Skeletal muscle cell (primary cell): ENCODE measurements at places on chromosomes 1 and 21.
A peak's percentile ranks its signal among the peaks of the same experiment; 100 is the strongest.

DNA sequence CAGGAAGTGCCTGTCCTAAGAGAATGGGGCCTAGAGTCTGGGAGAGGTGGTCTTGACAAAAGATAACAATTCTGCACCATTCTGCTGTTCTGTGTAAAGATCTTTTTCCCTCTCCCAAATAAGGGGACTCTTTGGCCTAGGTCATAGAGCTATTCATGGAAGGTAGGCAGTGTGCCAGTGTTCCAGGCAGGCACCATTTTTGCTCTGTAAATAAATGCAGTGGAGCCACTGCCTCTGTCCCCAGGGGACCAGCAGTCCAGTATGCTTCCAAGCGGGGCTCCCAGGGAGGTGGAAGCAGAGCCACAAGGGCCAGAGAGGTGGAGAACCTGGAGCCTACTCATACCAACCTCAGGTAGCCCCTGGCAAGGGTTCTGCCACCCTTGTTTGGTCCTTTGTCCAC is 25.9 kb downstream of the KCNA2 start:
- no peak for DNase-seq

GRCh38 chr1:154465621-154466195 is 36.3 kb upstream of the TDRD10 start:
- DNase-seq, result no peak

DNA sequence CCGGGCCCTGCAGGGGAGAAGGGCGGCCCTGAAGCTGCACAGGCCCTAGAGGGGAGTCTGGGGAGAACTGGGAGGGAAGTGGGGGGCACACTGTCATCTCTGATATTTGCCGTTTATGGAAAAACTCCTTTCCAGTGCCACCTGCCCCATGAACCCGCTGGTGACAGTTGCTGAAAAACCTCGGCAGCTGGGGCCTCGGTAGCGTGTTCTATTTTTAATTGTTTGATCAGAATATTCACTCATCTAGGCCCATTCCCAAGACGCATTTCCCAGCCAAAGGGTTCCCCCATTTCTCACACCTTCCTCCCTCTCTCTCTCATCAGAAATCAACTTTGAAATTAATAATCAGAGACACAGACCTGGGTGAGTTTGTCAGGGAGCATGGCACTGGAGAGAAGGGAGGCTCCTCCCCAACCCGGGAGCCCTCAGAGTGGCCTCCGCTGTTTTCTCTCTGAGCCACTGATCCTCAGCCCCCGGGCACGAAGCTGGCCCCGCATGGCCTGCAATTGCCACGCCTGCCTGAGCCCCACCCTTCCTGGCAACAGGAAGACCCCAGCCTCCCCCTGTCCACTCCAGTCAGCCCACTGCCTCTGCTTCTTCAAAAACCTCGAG is 111.1 kb downstream of the CASZ1 start:
- DNase-seq, result no peak

- DNase-seq, result no peak
Observed at GRCh38 chr1:244918421-244919319, 54.3 kb upstream of the HNRNPU start.

DNA sequence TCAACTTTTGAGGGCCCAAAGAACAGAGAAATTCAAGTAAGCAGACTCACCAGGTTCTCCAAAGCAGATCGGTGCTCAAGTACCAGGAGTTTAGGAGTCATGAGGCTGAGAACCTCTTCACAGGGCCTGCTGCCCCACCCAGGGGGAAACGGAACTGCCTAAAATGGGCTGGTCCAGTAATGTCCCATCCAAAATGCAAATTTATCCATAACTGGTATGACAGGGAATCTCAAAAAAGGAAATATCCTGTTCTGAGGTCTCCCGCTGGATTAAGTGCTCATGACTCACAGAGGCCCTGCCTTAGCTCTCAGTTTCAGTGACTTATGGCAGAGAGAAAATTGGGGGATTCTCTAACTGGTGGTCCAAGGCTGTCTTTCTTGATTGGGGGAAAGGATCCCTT is 9.3 kb downstream of the SPRR2G start:
- no peak for DNase-seq

DNA sequence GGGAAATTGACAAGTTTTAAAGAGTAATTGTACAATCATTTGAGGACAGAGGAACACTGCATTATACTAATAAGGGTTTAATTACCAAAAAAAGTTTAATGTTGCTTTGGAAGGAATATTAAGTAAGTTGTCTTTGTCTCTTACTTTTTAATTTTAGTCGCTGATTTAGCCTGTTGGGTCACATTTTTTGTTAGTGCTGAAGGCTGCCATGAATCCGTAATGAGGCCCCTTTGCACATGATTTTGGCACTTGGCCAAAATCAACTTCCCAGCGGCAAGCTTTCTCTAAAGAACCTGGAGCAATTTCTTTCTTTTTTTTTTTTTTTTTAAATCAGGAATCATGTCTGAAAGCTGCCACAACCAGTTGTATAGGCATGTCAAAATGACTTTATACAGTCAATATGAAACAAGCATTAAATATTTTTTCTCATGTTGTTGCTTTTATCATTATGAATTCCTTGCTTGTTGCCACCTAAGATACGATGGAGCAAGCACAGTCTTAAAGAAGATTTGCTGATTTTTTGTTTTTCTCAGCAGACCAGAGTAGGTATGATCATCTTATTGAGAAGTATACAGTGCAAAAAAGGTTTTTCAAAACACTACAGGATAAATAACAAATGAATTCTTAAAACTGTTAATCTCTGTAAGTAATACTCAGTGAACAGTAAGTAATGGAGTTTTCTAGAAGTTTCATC is 690.4 kb downstream of the USP25 start:
- no peak for DNase-seq

- no peak for DNase-seq
Observed at GRCh38 chr1:65952696-65953095, 160.0 kb downstream of the PDE4B start.

GRCh38 chr1:84550826-84551225 is 23.4 kb downstream of the CTBS start:
- no peak for DNase-seq

GRCh38 chr1:212162635-212163034 is 122.6 kb upstream of the PPP2R5A start:
- DNase-seq, result peak; percentile 29

GRCh38 chr1:20229171-20229570 is 42.9 kb upstream of the PLA2G2C start:
- no peak for DNase-seq

- DNase-seq, result no peak
Observed at GRCh38 chr1:245588116-245588639, 433.4 kb downstream of the KIF26B start.

- DNase-seq, result no peak
Observed at GRCh38 chr1:66445492-66446181, 88.3 kb upstream of the SGIP1 start.

DNA sequence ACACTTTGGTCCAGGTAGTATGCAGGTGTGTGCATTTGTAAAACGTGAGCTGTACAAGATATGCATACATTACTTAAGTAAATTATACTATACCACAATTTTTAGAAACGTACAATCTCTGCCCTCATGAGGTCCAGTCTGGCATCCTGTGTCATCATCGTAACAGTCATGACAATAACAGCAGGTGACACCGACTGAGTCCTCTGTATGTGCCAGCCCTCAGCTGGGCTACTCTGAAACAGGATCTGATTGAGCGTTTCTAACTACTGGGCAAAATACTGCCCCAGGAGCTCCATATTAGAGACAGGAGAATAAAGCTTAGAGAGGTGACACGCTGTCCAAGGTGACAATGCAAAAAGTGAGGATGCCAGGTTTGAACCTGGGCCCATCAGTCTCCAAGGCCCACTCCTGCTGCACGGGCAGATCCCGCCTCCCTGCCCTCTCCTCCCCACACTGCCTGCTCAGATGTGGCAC is 47.2 kb upstream of the ECE1 start:
- DNase-seq, result no peak

DNA sequence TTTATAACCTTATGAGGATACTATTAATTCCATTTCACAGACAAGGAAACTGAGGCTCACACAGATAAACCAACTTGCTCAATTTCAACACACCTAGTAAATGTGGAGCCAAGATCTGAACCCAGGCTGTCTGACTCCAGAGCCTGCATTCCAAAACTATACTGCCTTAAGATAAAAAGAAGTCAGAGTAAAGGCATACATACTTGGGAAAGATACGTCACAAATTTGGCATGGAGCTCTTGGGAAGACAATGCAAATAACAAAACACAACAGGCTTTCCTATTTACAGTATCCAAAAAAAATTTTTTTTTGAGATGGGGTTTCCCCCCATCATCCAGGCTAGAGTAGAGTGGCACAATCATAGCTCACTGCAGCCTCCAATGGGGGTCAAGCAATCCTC is 5.9 kb downstream of the AKT3 start:
- DNase-seq, result no peak

GRCh38 chr1:55986003-55986402 is 593.4 kb downstream of the PLPP3 start:
- no peak for DNase-seq

- no peak for DNase-seq
Observed at GRCh38 chr21:29586696-29587095, 288.0 kb downstream of the BACH1 start.

GRCh38 chr1:2184531-2184930 is 10.0 kb downstream of the FAAP20 start:
- DNase-seq, result no peak

DNA sequence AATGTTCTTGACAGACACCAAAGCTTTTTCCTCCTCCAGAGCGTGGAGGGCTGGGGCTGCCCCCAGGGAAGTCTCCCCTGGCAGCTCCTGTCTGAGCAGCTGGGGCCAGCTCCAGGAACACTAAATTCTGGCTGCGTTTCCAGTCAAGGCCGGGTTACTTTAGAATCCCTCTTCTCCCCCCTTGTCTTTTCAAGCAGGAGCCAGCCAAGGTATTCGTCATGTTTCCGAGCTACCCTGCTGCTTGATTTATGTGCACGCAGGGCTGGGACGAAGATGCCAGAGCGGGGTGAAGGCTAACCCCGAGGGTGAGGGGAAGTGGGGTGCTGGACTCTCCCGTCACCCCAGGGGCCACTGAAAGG is 68.1 kb upstream of the ANGPTL1 start:
- peak; percentile 72 for DNase-seq

DNA sequence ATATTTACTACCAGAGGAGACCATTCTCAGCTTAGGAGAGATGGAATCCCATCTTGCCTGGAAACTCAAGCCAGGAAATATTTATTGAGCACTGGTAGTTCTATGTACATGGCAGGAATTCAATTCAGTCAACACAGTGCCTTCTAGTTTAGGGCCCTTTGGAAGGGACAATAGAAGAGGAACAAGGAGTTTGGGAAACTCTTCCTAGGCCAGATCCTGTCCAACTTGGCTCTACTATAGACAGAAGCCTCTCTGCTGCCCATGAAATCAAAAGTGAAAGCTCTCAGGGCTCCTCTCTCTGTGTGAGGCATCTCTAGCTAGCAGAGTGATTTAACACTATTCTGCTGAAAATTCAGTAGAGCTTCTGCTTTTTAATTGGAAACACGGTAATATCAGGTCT is 244.6 kb upstream of the MAP1LC3C start:
- DNase-seq, result no peak

DNA sequence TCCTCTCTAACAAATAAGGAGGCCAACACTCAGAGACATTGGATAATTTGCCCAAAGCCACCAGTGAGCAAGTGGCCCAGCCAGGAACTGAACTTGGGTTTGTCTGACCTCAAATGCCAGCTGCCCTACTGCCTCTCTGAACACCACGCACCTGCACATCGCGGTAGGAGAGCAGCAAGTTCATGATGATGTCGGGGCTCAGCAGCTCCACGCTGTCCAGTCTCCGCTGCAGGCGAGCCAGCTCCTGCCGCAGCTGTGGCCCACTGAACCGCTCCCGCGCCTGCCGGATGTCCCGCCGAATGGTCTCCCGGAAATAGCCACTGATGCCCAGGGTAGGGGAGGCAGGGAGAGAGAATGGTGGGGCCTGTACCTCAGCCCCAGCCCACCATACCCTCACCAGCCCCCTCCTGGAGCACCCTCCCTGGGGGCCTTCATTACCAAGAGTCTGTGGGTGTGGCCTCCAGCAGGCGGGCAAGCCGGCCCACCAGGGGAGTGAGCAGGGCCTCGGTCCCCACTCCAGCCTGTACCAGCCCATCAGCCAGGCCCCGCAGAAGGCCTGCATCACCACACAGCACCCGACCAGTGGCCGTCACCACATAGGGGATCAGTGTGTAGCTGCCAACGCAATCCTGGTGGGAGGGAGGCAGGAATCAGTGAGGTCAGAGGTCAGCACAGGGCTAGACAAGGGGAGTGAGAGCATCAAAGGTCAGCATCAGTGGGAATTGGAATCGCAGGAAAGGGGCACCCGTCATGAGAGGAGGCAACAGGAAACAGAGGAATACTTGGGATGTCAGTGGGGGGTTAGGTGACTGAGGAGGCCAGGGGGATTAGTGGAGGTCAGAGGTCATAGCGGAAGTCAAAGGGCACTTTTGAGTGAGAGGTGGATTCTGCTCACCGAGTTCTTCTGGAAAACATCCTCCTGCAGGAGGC is 2.7 kb downstream of the MAP3K6 start:
- no peak for DNase-seq

GRCh38 chr1:85606414-85606800 is 25.8 kb downstream of the CCN1 start:
- no peak for DNase-seq

DNA sequence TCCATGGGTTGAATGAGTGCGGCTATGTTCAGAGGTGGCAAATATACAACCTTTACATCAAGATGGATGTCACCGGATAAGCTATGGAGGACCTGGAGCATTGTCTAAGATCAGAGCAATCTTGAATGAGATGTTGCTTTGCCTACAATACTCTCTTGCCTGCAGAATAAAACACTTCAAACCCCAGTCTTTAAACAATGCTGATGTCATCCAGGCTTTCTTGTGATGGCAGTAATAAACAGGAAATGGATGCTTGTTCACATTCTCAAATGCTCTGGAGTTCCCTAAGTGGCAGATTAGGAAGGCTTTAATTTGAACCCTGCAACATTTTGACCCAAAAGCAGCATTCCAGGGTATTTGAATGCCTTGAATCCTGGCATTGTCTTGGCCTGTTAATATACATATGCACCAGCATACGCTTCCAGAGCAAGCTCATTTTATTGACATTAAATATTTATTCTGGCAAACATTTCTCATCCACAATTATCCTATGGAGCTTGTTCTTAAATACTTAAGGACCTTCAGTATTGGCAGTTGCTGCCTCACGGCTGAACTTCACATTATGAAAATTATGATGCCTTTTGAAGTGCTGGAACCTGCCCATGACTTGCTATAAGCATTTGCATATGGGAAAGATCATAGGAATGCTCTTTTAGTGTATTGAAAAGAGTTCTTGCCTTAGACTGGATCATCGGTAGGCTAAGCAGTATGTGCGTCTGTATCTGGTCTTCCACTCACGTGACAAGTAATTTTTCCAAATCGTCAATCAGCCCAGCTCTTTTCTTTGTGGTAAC is 422.7 kb downstream of the SIPA1L2 start:
- DNase-seq, result no peak

GRCh38 chr21:44938772-44939531 is 877 bp upstream of the SLX9 start:
- no peak for DNase-seq

DNA sequence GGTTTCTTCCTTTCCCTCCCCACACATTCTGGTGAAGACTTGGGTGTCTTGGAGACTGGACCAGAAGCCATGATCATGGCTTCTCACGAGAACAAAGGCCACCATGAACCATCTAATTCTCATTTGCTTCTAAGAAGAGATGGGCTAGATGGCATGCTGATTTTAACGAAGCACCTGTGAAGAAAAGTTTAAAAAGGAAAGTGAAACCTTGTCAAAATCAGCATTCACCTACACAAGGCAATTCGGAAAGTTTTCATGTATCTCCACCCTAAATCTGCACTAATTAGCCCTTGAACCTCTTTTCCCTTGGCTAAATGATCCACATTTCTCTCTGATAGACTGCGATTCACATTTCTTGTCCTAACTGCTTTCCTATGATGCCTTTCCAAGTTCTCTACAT is 114.3 kb upstream of the RAVER2 start:
- no peak for DNase-seq

GRCh38 chr1:118269598-118269997 is 84.6 kb upstream of the SPAG17 start:
- no peak for DNase-seq
